ENCODE measurements at places on chromosomes 7 and 10. TPM values are rescaled to one million over a fixed set of nuclear protein-coding genes. Genes with fewer than 3 reads are reported as not detected.

Gene RBP3
- not detected for polyA plus RNA-seq

DNA sequence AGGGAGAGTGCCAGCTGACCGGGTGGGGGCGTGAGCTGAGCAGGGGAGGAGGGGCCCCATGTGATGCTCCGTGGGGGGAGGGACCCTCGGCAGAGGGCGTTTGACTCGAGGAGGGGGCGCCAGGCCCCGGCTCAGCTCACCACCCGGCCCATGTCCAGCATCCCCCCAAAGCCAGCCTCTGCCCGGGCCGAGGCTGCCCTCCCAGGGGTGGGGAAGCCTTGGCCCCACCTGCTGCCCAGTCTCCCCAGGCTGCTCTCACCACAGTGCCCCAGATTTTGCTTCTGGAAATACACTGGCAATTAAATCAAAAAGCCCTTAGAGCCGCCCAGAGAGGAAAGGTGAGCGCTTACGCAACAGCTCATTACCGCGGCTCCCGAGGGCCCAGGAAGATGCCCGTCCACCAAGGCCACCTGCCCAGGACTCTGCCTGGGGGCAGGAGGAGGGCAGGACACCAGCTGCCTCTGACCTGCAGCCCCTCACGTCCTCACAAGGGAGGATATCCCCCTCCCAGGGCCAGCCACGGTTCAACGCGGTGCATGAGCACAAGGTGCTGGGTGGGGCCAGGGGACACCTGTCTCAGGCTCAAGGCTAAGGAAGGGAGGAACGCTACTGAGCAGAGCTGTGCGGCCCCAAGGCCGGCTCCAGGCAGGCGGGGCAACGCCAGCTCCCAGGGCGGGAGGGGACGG lies 70.0 kb upstream of the INPP5A start:
- H3K27me3 ChIP-seq: peaks cover 8% of the 10 kb centered on the region
- DNase-seq: no peak
- H3K4me1 ChIP-seq: no peaks in the 10 kb centered on the region
- no peaks in the 10 kb centered on the region for H3K36me3 ChIP-seq
- no peak overlapping the region for H3K4me3 ChIP-seq
- H3K27ac ChIP-seq: no peak overlapping the region

Gene PTPN20
- polyA plus RNA-seq: 0.86 TPM

- no peaks in the 10 kb centered on the region for H3K27me3 ChIP-seq
- peaks cover 23% of the 10 kb centered on the region for H3K4me1 ChIP-seq
- no peak overlapping the region for H3K4me3 ChIP-seq
- peak overlapping the region; percentile 19 for H3K27ac ChIP-seq
These were observed 14.7 kb downstream of the SEC24C start for GRCh38 chr10:73758704-73759511.

DNA sequence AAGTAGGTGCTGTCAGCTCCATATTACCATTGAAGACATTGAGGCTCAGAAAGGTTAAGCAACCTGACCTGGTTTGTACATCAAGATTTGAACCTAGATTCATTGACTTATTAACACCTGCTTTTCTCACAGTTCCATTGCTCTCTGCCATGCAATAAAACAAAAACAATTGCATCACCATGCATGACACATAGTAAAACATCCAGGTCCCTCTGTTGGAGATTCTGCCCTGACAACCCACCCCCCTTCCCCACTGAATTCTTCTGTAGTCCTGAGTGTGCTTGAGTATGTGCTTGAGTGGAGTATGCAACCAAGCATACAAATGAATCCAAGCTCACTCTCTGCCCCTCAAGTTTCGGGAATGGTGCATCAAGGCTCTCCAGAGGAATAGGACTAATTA lies 6.0 kb upstream of the LMBR1 start:
- H3K36me3 ChIP-seq: no peaks in the 10 kb centered on the region
- H3K27me3 ChIP-seq: no peaks in the 10 kb centered on the region
- H3K4me1 ChIP-seq: no peaks in the 10 kb centered on the region
- DNase-seq: no peak

DNA sequence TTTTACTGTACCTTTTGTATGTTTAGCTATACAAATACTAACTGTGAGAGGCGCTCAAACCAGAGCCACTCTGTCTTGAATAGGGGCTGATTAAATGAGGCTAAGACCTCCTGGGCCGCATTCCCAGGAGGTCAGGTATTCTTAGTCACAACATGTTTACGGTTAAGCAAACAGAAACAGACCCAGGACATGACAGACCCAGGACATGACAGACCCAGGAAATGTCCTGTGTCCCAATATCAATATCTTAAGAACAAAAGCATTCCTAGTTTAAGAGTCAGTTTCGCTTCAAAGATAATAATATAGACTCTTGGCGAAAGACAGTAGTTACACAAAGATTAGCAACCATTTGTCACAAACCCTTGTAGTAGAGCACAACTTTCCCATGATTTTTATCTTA lies 304.5 kb downstream of the CCSER2 start:
- no peaks in the 10 kb centered on the region for H3K27me3 ChIP-seq
- no peak for DNase-seq
- no peaks in the 10 kb centered on the region for H3K36me3 ChIP-seq
- H3K27ac ChIP-seq: no peak overlapping the region
- no peak overlapping the region for H3K4me3 ChIP-seq

DNA sequence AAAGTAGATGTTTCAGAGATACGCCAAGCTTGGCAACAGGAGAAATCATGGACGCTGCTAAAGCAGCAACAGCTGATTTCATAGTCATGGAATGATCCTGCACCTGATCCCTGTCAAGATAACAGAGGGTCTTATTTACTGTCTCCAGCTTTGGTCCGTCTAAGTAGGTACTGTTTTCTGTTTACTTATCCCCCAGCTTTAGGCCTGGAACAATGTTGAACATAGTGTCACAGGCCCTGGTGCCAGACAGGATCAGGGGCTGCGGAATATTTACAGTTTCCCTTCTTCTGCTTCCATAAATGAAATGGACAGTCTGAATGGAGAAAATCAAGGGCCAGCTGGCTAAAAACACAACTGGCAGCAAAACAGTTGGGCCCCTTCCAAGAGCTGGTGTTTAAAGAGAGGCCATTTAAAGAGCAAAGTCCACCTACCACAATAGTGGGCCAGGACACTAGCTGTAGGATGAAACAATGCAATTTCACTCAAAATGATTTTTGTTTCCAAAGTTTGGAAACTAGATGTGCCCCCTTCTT lies 2.9 kb downstream of the GPR37 start:
- H3K4me1 ChIP-seq: peaks cover 19% of the 10 kb centered on the region
- no peak overlapping the region for H3K4me3 ChIP-seq
- DNase-seq: no peak
- no peak overlapping the region for H3K27ac ChIP-seq
- H3K27me3 ChIP-seq: peaks cover 52% of the 10 kb centered on the region

DNA sequence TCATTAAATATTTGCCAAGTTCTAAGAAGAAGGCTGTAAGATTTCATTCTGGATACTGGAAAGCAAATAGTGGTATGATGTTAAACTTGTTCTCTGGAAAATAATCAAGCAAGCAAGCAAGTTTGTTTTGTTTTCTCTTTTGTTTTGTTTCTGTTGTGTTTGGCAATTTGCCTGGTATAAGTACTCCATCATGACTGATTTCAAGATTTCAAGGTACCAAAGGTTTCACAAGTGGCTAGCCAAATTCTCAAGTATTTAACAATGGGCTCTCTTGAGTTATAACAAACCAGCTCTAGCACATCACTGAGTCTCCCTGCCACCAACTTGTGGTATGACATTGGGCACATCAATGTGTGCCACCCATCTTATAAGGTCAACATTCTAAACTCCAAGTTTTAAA lies 151.7 kb upstream of the IGFBP3 start:
- no peak for DNase-seq
- no peak overlapping the region for H3K4me3 ChIP-seq
- H3K4me1 ChIP-seq: no peaks in the 10 kb centered on the region
- no peaks in the 10 kb centered on the region for H3K36me3 ChIP-seq
- H3K27ac ChIP-seq: no peak overlapping the region
- H3K27me3 ChIP-seq: no peaks in the 10 kb centered on the region

DNA sequence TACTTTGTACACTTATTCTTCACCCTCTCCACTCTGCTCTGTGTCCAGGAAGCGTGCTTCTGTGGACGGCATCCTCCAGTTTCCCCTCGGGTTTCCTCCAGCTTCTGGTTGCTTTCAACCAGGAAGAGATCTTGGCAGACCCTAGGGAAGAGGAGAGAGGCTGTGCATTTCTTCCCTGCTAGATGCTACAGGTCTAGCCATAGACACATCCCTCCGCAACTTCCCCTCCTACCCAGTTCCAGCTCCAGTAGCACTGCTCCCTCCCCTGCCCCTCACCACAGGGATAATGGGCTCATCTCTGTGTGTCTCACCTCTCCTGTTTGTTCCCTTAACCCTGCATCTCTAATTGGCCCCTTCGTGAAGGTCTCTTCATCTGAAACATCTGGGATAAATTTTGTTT lies 16.3 kb downstream of the TLL2 start:
- peaks cover 60% of the 10 kb centered on the region for H3K27me3 ChIP-seq
- no peaks in the 10 kb centered on the region for H3K4me1 ChIP-seq
- H3K27ac ChIP-seq: no peak overlapping the region
- no peak overlapping the region for H3K4me3 ChIP-seq

Gene CACNA2D1
- polyA plus RNA-seq: not detected

Gene RGR
- not detected for polyA plus RNA-seq

DNA sequence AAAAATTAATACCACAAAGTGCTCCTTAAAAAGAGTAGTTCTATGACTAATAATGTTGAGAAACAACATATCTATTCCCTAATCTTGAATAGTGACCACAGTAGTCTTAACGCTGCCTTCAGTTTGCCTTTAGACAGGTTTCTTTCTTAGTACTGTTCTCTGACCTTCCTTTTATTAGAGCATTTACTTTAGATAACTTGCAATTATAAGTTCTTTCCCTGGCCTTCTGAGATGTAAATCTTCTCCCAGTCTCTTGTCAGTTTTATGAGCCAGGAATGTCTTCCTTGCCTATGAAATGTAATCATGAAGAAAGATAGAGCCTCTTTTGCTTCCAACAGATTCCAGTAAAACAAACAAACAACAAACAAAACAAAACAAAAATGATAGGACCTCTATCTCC lies 1119.8 kb upstream of the LRRTM3 start:
- H3K4me1 ChIP-seq: no peaks in the 10 kb centered on the region
- DNase-seq: no peak
- no peak overlapping the region for H3K27ac ChIP-seq
- no peaks in the 10 kb centered on the region for H3K27me3 ChIP-seq
- H3K4me3 ChIP-seq: no peak overlapping the region

Gene ATP6V0A4
- not detected for polyA plus RNA-seq

Gene CTTNBP2
- polyA plus RNA-seq: not detected

- H3K27me3 ChIP-seq: peaks cover 66% of the 10 kb centered on the region
- DNase-seq: no peak
- H3K27ac ChIP-seq: no peak overlapping the region
- peaks cover 4% of the 10 kb centered on the region for H3K36me3 ChIP-seq
- H3K4me1 ChIP-seq: peaks cover 15% of the 10 kb centered on the region
- H3K4me3 ChIP-seq: peak overlapping the region; percentile 78
These were observed 1.1 kb upstream of the DLG5 start for GRCh38 chr10:77927402-77928246.

- no peaks in the 10 kb centered on the region for H3K4me1 ChIP-seq
- H3K27ac ChIP-seq: no peak overlapping the region
- H3K27me3 ChIP-seq: no peaks in the 10 kb centered on the region
- H3K36me3 ChIP-seq: no peaks in the 10 kb centered on the region
These were observed 49.0 kb upstream of the ZNF479 start for GRCh38 chr7:57181281-57181680.

Gene DKK1
- polyA plus RNA-seq: not detected

Gene MRPS24
- 124 TPM for polyA plus RNA-seq

- DNase-seq: no peak
- no peak overlapping the region for H3K27ac ChIP-seq
- no peaks in the 10 kb centered on the region for H3K4me1 ChIP-seq
- no peaks in the 10 kb centered on the region for H3K36me3 ChIP-seq
These were observed 767.5 kb downstream of the INHBA start for GRCh38 chr7:40935435-40935834.

Gene PCDH15
- polyA plus RNA-seq: not detected

DNA sequence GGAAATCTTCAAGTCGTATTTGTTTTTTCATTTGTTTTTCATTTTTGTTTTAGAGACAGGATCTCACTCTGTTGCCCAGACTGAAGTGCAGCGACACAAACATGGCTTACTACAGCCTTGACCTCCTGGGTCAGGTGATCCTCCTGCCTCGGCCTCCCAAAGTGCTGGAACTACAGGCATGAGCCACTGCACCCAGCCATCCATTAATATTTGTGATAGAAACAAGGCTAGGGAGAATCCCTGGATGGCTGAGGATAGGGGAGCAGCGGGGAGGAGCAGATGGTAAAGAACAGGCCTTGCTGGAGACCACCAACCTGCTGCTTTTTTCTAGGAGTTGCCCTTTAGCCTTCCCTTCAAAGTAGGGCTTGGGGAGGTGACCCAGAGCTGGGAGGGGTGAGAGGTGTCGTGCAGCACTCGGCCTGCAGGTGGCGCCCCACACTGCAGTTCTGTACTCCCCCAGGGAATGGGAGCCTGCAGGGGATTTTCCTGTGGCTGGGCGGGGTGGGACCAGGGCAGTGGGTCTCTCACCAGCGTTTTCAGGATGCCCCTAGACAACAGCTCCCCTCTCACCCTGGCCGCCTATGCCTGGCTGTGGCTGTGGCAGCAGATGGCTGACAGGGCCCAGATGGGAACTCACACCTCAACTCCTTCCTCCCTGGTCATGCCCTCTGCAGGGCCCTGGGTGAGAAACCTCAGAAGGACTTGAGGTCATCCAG lies 12.6 kb upstream of the CDH23 start:
- H3K4me3 ChIP-seq: no peak overlapping the region
- peak; percentile 60 for DNase-seq
- no peak overlapping the region for H3K27ac ChIP-seq
- peaks cover 3% of the 10 kb centered on the region for H3K4me1 ChIP-seq
- H3K36me3 ChIP-seq: no peaks in the 10 kb centered on the region

- DNase-seq: no peak
- H3K27me3 ChIP-seq: no peaks in the 10 kb centered on the region
- H3K27ac ChIP-seq: no peak overlapping the region
- no peaks in the 10 kb centered on the region for H3K36me3 ChIP-seq
These were observed 236.9 kb downstream of the PTEN start for GRCh38 chr10:88100281-88100680.

Gene UPK3BL2
- polyA plus RNA-seq: 5.8 TPM

DNA sequence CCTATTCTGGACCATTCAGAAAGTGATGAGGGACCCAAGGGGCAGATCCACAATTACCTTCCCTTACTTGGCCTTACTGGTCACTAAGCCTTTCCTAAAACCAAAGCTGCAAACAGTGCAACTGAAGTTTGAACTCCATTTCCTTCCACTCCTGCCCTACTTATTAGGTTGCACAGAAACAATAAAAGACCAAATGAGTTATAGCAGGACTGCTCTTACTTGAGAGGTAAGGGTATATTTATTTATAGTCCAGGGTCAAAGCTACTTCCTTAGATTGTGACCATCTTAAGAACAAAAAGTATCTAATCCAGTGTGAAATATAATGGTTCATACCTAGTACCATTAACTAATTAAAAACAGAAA lies 27.0 kb downstream of the CDK6 start:
- peaks cover 22% of the 10 kb centered on the region for H3K4me1 ChIP-seq
- no peaks in the 10 kb centered on the region for H3K27me3 ChIP-seq
- no peak overlapping the region for H3K27ac ChIP-seq
- DNase-seq: no peak
- H3K4me3 ChIP-seq: peak overlapping the region; percentile 41

- peaks cover 6% of the 10 kb centered on the region for H3K36me3 ChIP-seq
- no peak for DNase-seq
- no peaks in the 10 kb centered on the region for H3K4me1 ChIP-seq
- H3K27me3 ChIP-seq: peaks cover 20% of the 10 kb centered on the region
- H3K4me3 ChIP-seq: no peak overlapping the region
- H3K27ac ChIP-seq: no peak overlapping the region
These were observed 14.3 kb downstream of the MUC12 start for GRCh38 chr7:100983451-100984187.

Gene ACSM6
- not detected for polyA plus RNA-seq

Gene GJD4
- not detected for polyA plus RNA-seq

GRCh38 chr10:95423164-95424005 lies 132.6 kb upstream of the PDLIM1 start:
- DNase-seq: no peak
- no peak overlapping the region for H3K27ac ChIP-seq
- H3K4me1 ChIP-seq: no peaks in the 10 kb centered on the region
- no peak overlapping the region for H3K4me3 ChIP-seq
